GM23338 (cell line): ENCODE measurements at places on chromosomes 12 and 14.

GRCh38 chr12:26749781-26750180, 83.2 kb downstream of the ITPR2 start:
- no peak for DNase-seq

GRCh38 chr12:114841557-114842251, 157.7 kb upstream of the TBX3 start:
- DNase-seq, result peak; percentile 86

DNA sequence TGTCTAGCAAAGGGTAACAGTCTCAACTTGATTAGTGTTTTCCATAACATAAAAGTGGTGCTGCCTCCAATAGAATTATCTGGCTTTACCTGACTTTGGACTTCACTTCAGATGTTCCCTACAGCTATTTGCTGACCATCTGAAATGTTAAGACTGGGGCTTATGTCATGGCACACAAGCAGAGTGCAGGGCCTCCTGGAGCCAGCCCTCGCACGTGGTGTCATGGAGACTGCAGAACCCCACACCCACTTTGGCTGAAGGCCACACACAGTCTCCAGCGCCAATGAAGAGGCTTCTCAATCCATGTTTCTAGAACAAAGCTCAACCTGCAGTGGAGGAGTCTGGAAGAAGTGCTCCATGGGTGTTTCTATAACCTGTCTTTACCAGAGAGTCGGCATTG, 169.6 kb upstream of the FRMD6 start:
- DNase-seq, result no peak

DNA sequence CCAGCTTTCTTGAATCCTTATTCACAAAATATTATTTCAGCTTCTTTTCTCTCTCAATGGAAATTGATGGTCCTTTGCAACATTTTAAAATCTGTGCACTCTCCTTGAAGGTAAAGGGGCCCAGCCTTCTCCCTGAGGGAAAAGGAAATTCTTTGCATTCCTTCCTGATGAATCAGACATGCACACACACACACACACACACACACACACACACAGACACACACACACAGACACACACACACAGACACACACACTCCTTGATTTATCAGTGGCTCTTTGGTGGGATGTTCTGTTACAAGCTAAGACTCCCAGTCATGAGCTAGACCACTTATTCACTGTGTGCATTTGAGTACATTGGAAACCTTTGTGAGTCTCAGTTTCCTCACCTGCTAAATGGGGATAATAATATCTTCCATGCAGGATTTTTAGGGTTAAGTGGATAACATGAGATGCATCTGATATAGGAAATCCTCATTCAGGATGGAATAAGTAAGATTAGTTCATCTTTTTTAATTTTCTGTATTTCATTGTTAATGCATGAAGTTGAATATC, 45.1 kb upstream of the HMGA2 start:
- DNase-seq, result peak; percentile 88

- no peak for DNase-seq
Observed at GRCh38 chr12:113693693-113694092, 222.0 kb upstream of the LHX5 start.

DNA sequence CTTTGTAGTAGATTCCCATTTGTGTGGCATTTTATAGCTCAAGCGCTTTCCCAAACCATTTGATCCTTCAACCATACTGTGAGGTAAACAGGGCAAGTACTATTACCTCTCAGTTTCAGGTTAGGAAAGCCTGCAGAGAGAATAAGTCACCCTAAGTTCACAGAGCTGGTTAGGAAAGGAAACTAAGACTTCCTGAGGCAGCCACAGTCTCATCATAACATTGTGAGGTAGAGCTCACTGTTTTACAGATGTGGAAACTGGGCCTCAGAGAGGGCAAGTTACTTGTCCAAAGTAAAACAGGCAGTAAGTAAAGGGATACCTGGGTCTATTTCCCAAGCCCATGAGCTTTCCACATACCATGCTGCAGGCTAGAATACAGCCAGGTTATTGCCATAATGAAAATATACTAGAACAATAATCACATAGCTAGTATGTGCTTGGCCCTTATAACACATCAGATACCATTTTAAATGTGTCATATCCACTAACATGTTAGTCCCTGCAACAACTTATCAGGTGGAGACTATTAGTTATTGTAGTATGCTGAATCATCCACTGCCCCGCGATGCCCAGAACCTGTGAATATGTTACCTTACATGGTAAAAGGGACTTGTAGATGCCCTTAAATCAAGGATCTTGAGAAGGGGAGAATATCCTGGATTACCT, 150.9 kb upstream of the GRIP1 start:
- no peak for DNase-seq

- DNase-seq, result no peak
Observed at GRCh38 chr14:37466623-37467088, 128.4 kb downstream of the FOXA1 start.

DNA sequence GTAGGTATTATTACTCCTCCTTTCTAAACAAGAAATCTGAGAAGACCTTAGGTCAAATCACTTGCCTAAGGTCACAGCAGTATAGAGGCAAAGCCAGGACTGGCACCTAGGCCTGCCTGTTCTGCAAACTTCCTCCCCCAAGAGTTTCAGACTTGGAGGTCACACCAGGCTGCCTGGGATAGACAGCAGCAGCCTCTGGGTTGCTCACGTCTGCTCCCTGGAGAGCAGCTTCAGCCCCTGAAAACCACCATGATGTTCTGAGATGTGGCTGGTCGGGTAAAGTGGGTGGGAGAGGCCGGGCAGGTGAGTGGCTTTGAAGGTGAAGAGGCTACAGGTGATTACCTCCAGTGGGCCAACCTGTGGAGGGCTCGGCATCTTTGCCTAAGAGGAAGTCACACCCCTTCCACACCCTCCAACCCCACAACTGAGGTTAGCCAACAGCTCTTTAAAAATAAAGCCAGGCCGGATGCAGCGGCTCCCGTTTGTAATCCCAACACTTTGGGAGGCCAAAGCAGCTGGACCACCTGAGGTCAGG, 37.0 kb upstream of the PNMA1 start:
- no peak for DNase-seq

- DNase-seq, result peak; percentile 30
Observed at GRCh38 chr14:24298892-24299254, 707 bp downstream of the DHRS1 start.

DNA sequence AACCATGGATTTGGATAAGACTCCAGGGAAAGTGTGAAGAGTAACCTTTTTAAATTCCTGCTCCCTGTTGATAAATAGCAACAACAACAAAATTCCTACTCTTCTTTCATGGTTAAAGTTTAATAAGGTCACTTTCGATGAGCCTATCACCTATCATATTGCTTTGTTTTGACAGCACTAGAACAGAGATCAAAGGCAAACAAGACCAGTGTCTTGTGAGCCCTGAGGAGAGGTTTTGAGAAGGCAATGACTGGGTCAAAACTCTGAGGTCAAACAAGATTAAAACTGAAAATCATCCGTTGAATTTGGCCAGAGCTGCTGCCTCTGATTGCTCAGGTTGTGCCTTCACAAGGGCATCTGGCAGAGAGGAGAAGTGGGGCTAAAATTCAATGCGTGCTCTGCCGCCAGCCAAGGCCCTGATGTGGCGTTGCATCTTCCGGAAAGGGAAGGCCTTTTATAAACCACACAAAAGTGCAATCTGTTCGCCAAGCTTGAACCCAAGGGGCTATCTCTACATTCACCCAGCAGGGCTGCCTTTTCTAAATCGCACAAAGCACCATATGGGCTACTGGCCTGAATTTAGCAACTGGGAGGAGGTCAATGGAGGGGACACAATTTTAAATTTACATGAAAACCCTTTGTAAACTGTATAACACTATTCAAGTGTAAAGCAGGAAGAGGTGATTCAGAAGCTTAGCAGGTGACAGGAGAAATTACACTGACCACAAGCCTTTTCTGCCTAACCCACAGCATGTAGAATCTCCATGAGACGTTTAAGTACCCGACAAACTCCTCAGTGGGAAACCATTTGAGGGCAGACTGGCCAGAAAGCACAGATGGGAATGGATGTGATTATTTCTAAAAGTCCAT, 140.8 kb downstream of the DAD1 start:
- DNase-seq, result no peak

DNA sequence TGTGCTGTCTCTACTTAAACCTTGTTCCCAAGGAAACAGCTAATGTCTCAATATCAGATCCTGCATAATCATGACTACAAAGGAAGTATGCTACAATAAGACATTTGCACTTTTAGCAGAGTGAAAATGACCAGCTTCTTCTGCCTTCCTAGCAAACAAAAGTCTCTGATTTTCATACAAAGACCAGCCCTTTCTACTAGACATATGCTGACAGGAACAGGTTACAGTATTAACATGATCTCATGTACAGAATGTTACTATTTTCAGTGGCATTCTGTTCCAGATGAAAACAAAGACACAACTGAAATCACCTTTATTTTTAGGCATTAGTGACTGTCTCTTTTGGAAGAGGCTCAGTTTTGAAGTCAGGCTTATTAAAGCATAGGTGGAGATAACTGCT, 228.6 kb downstream of the MED13L start:
- DNase-seq, result no peak

- no peak for DNase-seq
Observed at GRCh38 chr12:69698769-69699540, at the start of gene BEST3. Gene BEST3, minus strand, starts transcription at chr12:69699303. Its CDS starts 1,505 bp downstream, at chr12:69697798.

GRCh38 chr14:69152902-69153151, at the start of gene DCAF5:
Gene DCAF5, minus strand, starts transcription at chr14:69153119. Its CDS starts 141 bp downstream, at chr14:69152978.
- no peak for DNase-seq

DNA sequence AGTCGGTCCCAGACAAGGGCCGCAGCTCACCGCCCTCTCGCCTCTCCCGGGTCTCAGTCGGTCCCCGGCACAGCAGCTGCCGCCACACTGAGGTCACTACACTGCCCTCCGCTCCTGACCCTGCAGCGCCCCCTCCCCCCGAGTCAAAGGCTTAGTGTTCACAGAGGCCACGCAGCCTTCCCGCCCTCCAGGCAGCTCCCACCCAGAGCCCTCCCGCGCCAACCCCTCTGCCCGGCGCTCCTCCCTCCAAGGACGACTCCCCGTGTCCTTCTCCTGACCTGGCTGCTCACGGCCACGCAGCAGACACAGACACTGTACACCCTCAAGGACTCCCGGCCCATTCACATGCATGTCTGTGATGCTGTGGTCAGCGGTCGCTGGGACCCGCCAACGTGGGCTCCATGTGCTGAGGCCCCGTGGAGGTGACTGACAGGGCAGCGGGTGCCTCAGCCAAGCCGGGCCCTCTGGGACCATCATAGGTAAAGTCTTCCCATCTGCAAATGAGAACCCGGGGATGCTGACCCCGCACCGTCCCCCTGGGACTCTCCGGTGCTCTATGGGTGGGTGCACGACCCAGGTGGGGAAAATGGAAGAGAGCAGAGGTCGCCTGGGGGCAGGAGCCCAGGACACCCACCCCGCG, 16.3 kb upstream of the GALNT9 start:
- DNase-seq, result no peak

DNA sequence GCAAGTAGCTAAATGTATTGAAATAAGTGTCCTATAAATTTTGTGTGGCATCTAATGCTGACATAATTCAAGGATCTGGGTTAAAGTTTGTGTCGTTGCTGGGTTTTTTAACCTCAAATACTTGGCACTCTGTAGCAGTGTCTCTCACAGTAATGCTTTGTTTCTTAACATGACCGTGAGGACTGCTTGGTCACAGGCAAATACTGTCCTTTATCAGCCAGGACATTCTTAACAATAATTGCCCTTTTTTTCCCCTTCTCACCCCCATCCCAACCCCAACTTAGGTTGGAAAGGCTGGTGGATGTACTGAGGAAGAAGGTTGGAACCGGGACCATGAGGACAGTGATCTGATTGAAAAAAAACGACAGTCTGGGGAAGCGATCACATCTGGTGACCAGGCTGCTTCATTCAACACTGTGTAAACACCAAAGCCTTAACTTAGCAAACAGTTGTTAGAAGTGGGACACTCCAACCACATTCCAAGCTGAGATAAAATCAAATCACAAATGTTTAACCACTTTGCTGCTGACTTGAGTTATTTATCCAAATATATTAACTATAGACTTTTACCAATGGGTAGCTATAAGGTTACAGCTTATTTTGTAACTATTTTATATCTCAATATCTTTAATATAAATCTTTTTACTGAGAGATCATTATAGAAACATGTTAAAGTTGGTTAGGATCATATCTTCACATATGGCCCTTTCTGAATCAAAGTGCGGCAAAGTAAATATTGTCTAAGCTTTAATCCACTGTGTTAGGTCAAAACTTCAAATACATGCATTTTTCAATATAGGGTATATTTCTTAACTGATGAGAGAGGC, 48.2 kb downstream of the FOXA1 start:
- DNase-seq, result no peak

DNA sequence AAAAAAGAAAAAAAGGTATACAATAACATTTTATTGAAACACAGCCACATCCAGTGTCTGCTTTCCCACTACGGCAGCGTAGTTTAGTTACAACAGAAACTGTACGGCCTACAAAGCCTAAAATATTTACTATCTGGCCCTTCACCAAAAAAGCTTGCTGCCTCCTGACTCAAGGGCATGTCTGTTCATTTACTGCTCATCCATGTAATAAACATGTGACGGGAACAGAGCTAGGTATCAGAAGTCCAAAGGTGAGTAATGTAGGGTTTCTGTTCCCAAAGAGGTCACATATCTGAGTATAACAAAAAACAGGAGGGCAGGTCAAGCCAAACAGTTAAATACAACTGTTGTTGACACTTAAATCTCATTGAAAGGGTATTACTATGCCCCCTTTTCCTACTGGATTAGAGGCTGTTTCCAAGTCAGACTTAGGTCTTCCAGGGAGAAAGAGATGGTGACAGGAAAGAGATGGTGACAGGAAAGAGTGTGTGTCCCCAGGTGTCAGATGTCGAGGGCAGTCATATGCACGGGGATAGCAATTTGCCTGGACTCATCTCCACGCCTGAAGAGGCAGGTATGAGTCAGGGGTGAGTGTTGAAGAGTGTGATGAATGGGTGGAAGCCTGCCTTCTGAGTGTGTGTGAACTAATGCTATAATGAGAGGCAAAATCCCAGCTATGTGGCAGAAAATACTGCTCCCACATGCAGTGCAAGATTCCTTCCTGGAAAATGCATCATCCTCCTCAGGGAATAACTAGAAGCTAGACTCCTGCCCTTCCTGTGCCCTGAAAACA, 77.7 kb downstream of the MAP3K9 start:
- no peak for DNase-seq

DNA sequence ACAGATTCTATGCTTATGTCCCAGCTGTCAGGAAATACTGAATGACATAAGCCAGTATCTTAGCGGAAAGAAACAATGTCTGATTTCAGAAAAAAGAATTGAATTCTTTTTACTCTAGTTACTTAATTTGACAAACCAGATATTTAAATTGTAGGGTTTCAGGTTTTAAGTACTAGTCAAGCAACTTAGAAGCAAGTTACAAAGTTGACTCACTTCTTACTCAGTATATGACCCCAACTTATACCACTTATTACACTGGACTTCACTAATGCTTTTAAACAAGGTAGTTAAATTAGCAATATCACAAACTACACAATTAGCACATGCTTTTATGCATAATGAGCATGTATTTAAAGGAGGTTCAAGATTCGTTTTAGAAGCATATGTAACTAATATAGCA, 7.1 kb downstream of the GMFB start:
- DNase-seq, result no peak
